ENCODE measurements at places on chromosomes 16 and 17.

GRCh38 chr17:66214884-66215528 lies 14.2 kb downstream of the APOH start:
- DNase-seq: no peak

DNA sequence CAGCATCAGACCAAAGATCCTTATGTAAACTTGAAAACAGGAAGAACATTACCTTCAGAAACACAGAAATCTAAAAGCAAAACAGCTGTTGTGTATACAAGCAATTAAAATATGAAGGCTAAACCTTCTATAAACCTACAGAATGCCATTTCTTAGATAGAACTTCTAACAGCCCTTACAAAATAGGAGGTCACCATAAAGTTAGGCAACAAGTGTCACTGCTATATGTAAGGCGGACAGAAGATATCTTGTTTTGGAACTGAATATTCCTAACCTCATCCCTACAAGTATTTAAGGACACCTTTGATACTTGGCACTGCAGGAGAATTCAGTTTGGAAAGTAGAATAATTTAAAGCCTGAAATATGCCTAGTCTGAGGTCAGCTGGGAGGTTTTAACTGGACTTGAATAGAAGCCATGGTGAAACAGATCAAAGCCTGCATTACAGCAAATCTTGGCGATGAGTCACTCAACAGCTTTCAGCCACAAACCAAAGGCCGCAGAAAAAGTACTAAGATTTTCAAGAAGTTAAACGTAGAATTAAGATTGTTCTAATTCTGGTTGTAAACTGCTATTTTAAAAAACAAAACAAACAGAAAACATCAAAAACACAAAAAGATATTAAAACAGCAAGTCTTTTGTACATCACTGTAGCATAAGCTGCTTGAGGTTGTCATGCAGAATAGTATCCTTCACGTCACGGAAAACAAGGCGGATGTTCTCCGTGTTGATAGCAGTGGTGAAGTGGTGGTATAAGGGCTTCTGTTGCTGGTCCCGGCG lies 42.7 kb downstream of the GNA13 start:
- DNase-seq: peak; percentile 40

DNA sequence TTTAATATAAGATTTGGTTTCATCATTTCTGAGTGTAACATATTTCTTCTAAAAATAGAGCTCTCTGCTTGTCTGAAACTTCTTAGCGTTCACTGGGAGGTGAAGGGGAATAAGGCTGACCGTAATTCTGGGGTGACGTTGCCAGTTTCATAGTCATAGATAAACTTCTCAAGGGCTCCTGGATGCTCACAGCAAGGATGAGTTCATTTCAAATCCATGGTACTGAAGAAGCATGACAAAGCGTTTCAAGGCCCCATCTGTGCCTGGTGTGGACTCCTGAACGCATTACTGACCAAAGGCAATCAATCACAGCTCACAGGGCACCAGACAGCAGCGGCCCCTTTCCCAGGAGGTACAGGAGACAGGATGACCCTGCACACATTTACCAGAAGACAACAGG lies 12.0 kb upstream of the EVPL start:
- no peak for DNase-seq

DNA sequence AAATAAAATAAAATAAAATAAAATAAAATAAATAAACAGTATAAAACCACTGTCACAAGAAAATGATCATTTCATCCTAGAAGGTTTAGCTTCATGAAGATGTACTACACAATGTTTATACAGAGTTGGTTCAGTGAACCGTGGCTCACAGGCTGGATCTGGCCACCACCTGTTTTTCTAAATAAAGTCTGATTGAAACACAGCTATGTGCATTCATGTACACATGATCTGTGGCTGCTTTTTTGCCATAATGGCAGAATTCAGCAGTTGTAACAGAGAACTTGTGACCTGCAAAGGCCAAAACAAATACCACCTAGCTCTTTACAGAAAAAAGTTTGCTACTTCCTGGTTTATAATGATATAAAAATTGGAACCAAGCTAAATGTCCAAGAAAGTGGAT lies 12.6 kb upstream of the RPRML start:
- DNase-seq: no peak

DNA sequence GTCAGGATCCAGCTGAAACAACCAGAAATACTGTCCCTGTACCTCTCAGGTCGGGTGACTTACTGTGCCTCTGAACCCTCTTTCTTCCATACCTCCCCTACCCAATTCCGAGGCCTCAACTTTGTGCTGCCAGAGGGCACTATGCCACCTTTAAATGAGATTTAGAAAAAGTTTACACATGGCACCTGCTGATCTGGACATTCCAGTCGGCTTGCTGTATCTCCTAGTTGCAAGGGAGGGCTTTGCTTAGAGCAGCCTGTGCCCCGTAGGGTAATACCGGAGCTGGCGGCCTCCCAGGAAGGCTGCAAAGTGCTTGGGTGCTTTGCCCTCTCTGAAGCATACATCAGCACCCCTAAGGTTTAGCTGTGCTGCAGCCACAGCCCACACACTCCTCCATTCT lies 306.0 kb upstream of the RBFOX1 start:
- no peak for DNase-seq

DNA sequence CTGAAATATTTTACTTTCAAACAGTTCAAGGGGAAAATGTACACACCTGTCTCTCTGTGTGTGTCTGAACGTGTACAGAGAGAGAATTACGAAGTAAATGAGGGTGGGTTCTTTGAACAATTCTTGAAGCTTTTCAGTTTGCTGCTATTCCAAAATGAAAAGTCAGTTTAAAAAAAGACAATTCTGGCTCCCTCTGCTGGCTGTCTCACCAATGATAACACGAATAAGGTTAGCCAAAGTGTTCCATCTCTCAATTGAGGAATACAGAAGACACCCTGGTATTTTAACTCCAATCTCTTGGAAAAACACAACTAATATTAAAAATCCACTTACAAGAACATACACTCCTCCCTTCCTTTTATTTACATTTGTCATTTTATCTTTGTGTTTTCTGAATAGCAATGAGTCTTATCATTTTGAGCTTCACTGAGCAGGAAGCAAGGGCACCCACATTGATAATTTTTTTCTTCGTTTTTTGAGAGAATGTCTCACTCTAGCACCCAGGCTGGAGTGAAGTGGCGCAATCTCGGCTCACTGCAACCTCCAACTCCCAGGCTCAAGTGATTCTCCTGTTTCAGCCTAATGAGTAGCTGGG lies 20.5 kb downstream of the EFTUD2 start:
- peak; percentile 40 for DNase-seq

DNA sequence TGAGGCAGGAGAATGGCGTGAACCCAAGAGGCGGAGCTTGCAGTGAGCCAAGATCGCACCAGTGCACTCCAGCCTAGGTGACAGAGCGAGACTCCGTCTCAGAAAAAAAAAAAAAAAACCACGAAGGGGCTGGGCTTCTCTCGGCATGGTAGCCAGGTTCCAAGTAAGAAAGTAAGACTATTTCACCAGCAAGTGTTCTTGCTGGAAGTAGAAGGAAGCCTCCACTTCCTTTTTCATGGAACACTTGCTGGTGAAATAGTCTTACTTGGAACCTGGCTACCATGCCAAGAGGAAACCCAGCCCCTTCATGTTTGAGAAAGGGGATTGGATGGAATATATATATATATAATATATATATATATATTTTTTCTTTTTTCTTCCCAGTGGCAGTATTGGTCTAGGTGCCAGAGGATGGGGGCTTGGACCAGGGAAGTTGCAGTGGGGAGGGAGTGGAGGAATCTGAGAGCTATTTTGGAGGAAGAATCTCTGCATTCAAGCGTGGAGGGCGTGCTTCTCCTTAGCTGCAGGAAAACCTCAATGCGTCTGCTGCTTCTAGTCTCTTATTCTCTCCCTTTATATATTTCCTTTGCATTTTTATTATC lies 7.2 kb upstream of the N4BP1 start:
- DNase-seq: no peak

Data from lung microvascular endothelial cell (primary cell).